ENCODE measurements at places on chromosomes 11 and 22.

DNA sequence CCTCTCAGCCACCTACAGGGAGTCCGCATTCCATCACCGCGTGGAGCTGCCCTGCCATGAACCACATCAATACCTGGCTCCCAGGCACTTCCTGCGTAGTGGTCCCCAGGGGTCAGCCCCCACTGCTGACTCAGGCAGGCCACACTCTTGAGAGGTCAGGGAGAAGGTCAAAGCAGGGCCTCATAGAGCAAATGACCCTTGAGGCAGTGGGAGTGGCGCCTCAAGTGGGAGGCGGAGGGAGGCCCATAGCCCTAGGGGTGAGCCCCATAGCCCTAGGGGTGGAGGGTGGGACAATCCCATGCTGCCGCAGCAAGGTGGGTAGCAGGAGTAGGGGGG lies 5.0 kb downstream of the PRDX5 start:
- DNase-seq = no peak

DNA sequence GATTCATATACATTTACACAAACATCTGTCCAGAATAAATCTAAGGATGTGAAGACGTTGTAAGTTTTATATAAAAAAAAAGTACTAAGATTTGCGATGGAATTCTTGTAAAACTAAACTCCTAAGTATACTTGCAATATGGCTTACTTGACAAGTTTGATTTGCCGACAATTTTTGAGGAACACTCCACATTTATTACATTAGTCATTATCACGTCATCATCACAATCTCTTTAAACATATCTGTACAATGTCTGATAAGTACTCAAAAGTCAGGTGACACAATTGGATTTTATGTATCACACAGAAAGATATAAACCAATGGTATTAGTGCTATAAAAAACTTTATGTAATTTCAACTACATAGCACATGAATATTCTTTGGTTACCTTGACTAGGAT lies 30.4 kb downstream of the IMMP1L start:
- DNase-seq = no peak

- DNase-seq = no peak
These were observed 16.3 kb downstream of the ENTHD1 start for GRCh38 chr22:39877079-39877845.

GRCh38 chr11:63019506-63019905 lies 3.9 kb upstream of the SLC22A8 start:
- no peak for DNase-seq

DNA sequence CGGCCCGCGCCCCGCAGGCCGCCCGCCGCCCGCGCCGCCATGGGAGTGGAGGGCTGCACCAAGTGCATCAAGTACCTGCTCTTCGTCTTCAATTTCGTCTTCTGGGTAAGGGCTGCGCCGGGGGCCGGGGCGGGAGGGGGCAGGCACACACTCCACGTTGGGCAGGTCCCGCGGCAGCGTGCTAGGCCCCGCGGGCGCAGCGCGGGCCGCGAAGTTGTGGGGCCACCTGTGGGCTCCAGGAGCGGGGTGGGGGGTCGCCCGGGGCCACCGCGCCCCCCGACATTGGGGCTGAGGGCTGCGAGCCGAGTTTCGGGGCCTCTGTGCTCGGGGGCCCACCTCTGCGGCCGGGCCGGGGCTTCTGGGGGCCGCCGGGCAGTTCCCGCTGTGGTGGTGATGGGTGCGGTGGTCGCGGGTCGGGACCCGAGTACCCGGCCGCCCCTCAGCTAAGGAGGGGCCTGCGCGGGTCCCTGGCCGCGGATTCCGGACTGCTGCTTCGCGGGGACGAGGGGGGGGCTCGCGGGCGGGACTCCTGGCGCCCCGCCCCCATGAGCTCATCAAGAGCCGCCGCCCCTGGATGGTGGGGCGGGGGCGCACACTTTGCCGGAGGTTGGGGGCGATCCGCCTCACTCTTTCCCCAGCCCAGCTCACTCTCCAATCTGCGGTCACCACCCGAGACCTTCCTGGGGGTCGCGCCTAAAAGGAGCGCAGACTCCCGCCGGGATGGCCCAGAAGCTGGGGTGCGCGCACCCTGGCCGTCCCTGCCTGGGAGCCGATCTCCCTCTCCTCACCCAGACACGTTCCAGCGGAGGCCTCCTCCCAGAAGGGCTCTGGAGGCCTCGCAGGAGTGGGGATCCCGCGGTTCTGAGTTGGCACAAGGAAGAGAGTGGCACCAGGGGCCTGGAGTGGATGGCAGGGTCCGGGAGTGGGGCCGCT lies 667 bp downstream of the CD81 start:
- DNase-seq = peak; percentile 55

DNA sequence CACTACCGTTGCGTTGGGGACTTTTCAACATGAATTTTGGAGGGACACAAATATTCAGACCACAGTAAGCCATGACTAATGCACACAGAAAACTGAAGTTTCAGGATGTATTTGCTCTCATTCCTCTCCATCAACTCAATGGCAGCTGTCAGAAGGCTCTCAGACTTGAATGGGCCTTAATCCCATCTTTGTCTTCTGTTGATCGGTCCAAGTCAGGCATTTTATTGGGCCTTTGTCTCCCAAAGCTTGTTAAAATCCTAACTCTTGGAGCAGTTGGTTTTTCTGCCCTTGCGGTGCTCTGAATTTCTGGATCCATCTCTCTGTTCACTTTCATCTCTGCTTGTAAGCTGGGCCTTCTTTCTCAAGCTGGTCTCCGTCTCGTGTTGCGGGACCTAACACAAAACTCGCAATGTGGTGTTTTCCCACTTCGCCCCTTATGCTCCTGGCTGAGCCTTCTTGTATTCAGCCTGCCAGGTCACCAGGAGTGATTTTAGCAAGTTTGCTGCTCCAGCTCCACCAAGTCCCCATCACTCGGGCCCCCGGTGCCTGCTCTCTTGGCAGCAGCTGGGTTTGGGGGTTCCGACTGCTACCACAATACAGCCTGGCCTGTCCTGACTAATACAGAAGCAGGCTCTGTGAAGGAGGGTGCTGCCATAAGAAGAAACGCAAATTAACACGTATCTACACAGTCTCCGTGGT lies 27.0 kb downstream of the TSPAN32 start:
- DNase-seq = no peak

All from stimulated activated CD4-positive, alpha-beta T cell treated with anti-CD3 and anti-CD28 coated beads, Interleukin-1b, Interleukin-23, amount 100 ng/mL, for 24 hours (primary cell).